ENCODE measurements at places on chromosomes 1 and 21.

- no peak for DNase-seq
Observed at GRCh38 chr1:54271341-54271740, 71.4 kb downstream of the MRPL37 start.

GRCh38 chr1:246786606-246787238 is 62.5 kb downstream of the SCCPDH start:
- DNase-seq: no peak

DNA sequence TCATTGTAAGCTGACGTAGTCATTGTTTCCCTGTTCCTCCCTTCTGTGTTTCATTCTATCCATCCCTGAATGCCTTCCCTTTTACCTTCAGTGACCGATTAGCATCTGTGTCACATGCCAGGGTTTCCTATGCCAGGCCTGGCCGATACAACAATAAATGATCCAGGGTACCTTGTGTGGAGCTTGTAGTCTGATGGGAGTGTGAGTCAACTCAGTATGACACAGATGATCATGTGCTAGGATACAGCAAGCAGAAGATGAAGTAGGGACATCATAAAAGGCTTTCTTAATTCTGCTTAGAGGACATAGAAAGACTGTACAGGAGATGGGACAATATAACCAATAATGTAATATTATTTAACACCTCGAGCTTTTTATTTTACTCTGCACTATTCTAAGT is 164.1 kb upstream of the C8B start:
- DNase-seq: no peak

DNA sequence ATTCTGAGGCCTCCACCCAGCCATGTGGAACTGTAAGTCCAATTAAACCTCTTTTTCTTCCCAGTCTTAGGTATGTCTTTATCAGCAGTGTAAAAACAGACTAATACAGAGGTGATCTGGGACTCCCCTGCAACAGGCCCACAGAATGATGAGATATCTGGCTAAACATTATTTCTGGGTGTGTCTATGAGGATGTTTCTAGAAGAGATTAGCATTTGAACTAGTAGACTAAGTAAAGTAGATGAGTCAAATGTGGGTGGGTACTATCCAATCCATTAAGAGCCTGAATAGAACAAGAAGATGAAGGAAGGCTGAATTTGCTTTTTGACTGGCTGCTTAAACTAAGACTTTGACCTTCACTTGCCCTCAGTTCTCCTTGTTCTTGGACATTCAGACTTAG is 396.5 kb upstream of the LRRC7 start:
- DNase-seq: no peak

DNA sequence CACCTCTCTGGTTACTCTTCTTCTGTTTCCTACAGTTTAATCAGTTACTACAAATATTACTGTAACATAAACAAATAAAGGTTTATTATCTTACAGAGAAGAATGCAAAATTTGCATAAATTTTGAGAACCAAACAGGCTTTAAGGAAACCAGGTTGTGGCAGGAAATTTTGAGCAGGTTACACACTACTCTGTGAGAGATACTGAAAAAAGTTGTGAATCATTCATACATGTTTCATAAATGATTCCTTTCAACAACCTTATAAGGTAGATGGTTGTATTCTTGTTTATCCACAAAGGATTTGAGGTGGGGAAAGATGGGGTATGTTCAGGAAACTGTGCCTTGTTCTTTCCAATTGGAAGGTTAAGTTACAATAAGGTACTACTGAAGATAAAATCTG is 58.6 kb downstream of the MAST2 start:
- no peak for DNase-seq

DNA sequence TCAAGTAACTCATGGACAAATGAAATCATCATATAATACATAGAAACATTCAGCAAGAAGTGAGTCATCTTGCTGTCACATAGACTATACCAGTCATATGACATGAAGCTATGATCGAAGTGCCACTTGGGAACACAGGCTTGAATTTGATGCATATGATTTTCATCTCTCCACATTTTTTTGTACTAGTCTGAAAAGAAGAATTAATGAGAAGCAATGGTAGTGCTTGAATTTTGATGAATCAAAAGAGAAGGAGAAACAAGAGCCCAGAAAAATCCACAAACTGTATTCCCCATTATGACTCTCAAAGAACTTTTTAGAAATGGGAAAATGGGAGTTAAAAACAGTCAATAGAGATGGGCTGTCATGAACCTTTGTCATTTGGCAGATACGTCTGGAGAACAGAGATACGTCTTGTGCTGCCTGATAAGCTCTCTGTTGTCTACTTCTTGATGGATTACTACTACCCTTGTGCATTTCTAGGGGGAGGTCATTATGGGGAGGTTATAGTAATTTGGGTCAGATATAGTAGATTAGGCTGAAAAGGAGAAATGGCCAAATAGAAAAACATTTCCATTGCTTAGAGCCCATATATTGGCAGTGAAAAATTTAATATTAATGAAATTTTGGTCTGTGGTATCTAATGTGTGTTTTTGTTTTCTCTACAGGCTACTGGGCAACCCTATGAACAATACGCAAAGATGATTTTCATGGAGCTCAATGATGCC is 8.0 kb upstream of the LEPR start:
- no peak for DNase-seq

- DNase-seq: no peak
Observed at GRCh38 chr1:232743999-232744398, 61.2 kb upstream of the MAP10 start.

- no peak for DNase-seq
Observed at GRCh38 chr1:83735526-83735925, 263.4 kb downstream of the TTLL7 start.

Data from mesothelial cell of epicardium (in vitro differentiated cells).